NCI-H510A (cell line): ENCODE measurements at places on chromosomes 7 and 10.

DNA sequence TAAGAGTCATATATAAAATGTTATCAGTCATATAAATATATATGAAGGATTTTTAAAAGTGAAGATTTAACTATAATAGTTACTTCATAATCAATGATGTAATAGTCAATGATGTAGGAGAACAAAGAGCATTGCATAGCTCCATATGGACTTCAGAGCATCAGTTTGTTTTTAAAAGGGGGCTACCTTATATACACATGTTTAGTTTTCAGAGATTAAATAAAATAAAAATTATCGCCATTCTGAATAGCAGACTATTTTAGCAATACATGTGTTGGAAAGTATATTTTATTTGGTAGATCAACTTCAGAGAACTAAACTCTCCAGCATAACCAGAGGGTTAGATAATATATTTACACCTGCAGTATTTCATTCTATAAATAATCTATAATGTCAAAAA lies 29.1 kb upstream of the EPC1 start:
- no peak for DNase-seq

- no peak for DNase-seq
These were observed 4.2 kb downstream of the ZNF746 start for GRCh38 chr7:149493366-149493765.

DNA sequence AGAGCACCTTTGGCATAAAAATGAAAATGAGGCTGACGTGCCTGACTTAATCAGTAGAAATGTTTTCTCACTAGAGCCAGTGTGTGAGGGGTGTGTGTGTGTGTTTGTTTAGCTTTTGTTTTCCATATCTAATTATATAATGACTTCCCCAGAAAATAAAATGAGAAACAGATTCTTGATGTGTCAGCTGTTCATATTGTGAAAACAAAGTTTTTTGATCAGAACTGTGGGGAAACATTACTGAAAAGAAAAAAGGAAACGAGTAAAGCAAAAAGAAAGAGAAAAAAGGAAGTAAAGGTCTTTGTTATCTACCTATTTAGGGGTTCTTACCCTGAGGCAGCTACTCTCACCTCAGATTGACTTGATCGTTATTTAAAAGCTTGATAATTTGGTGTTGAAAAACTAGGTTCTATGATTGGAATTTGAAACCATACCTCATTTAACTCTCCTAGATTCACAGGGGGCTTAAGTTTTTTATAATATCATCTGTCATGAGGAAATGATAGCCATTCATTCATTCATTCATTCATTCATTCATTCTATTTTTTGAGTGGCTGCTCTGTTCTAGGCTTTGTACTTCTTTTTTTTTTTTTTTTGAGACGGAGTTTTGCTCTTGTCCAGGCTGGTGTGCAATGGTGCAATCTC lies 58.0 kb downstream of the CREM start:
- DNase-seq, result no peak

DNA sequence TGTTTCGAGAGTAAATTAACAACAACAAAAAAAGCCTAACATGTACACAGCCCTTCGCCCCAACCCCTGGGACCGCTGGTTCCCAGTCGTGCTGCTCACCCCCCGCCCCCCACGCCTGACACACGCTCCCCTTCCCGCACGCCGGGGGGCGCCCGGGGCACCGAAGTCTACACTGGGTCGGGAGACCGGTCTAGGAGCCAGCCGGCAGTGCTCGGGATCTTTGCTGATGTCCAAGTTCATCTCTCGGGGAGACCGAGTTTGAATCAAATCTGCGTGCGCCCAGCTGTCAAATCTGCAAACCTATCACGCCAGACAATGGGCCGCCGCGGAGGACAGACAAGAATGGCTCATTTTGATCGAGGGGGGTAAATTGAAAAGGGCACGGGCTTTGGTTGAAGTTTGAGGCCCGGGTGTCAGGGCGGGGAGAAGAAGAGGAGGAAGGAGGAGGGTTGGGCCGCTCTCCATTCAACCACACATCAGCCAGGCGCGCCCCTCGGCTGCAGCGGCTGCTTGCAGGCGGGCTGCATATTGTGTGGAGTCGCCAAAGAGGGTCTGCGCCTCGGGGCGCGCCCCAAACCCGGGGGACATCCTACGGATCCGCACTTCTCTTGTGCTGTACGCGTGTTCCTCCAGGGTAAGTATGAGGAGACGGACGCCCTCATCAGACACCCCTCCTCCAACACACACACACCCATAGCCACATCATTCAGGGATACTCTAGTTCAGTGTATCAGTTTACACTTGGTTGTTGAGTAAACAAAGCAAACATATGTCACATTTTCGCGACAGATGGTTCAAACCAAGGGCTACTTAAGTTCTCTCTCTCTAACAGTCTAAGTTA lies 1.3 kb upstream of the GFRA1 start:
- peak; percentile 47 for DNase-seq

DNA sequence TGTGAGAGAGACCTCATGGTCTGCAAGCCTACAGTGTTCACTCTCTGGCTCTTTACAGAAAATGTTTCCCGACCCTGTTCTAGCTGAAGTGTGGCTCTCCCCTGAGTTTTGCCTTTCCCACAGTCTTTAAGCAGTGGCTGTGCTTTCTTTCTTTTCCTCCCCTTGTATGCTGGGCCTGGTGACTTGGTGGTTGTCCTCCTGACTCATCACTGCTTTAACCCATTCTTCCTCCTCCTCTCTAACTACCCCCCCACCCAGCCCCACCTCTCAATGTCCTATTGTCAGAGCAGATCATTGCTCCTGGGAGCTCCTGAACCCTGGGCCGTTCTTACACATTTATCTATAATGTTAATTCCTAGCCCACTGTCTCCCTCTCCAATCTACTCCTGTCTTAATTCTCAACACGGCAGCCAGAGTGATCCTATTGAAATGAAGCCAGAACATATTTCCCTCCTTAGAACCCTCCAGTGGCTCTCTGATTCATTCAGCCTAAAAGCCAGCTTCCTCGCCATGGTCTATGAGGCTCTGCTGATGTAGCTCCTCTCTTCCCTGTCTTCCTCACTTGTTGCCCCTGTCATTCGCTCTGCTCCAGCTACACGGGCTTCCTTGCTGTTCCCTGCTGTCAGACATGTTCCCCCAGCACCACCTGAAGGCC lies 55.0 kb downstream of the DENND11 start:
- no peak for DNase-seq
